ENCODE measurements at places on chromosomes 2 and 18. TPM values are rescaled to one million over a fixed set of nuclear protein-coding genes. Genes with fewer than 3 reads are reported as not detected.

DSG1 gene
- total RNA-seq: 48.9 TPM

MAPRE3 gene
- total RNA-seq: 5.8 TPM

MC2R gene
- total RNA-seq: not detected

OSBPL1A gene
- total RNA-seq: 19.2 TPM

HOXD10 gene
- not detected for total RNA-seq

EFEMP1 gene
- total RNA-seq: 233 TPM

FBXO41 gene
- total RNA-seq: 4.7 TPM

IWS1 gene
- 32.7 TPM for total RNA-seq

IL37 gene
- total RNA-seq: not detected

SAG gene
- total RNA-seq: not detected

UGT1A5 gene
- 3.2 TPM for total RNA-seq

NT5DC4 gene
- total RNA-seq: not detected

ST6GAL2 gene
- 0.23 TPM for total RNA-seq

CRACDL gene
- 3.6 TPM for total RNA-seq

AQP12A gene
- not detected for total RNA-seq

TCF7L1 gene
- total RNA-seq: 5.8 TPM

CFC1 gene
- total RNA-seq: not detected

MOCOS gene
- total RNA-seq: 1.2 TPM

OSBPL6 gene
- total RNA-seq: 1.6 TPM

RTKN gene
- total RNA-seq: 58.1 TPM

SLC9A4 gene
- not detected for total RNA-seq

PRKCE gene
- 1.7 TPM for total RNA-seq

SLC4A3 gene
- total RNA-seq: 6.5 TPM

WDR35 gene
- 5.9 TPM for total RNA-seq

GPR75 gene
- 0.78 TPM for total RNA-seq

RAD51AP2 gene
- 0.14 TPM for total RNA-seq

ADCY3 gene
- total RNA-seq: 35.2 TPM

CLEC4F gene
- not detected for total RNA-seq

GAL3ST2 gene
- total RNA-seq: not detected

ANKRD62 gene
- not detected for total RNA-seq

HTRA2 gene
- total RNA-seq: 28.1 TPM

ACMSD gene
- 0.46 TPM for total RNA-seq

MOGAT1 gene
- not detected for total RNA-seq

CCDC150 gene
- total RNA-seq: 1.2 TPM

NT5C1B gene
- total RNA-seq: not detected

CNTNAP5 gene
- not detected for total RNA-seq

SAP130 gene
- 10.7 TPM for total RNA-seq

GPR45 gene
- total RNA-seq: not detected

CAPN14 gene
- total RNA-seq: 4.0 TPM

PPP4R3B gene
- total RNA-seq: 33.3 TPM

KIAA2012 gene
- not detected for total RNA-seq

DSC1 gene
- 0.28 TPM for total RNA-seq

CNGA3 gene
- not detected for total RNA-seq

DYSF gene
- 7.2 TPM for total RNA-seq

SLC4A5 gene
- 0.14 TPM for total RNA-seq

PLA2R1 gene
- 2.1 TPM for total RNA-seq

OBSL1 gene
- 35.9 TPM for total RNA-seq

SRD5A2 gene
- total RNA-seq: not detected

PTH2R gene
- not detected for total RNA-seq

GREB1 gene
- total RNA-seq: not detected

FSIP2 gene
- 0.85 TPM for total RNA-seq

SALL3 gene
- total RNA-seq: not detected
